ENCODE measurements at places on chromosomes 3 and 15.

DNA sequence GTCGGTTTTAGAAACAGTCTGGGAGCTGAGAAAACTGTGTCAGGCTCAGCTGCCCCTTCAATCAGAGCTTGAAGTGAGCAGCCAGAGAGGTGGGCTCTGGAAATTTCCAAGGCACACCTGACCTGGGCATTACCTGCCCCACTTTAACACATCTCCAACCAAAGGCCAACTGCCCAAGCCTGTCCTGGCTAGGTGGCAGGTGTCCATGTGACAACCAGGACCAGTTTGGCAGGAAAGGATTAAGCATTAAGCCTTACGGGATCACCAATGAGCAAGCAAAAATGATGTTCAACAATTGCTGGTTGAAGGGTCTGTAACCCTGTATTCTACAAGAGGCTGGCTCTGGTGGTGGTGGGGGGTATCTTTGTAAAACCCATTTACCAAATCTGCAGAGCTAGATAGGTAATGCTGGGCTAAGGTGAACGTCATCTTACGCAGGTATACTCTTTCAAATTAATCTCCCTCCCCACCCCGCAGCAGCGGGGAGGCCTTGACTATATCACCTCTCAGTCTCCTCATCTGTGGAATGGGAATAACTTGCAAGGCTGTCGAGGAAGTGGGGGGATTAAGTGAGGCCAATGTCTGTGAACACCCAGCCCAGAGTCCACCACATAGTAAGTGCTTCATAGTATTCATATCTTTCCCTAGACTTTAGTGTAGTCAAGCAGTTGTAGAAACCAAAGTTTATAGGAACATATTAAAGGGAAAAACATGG, 183.2 kb downstream of the MEGF11 start:
- DNase-seq: no peak

- DNase-seq: no peak
Observed at GRCh38 chr15:99590913-99591646, 25.3 kb downstream of the MEF2A start.

- DNase-seq: no peak
Observed at GRCh38 chr15:51842265-51842664, 12.8 kb downstream of the TMOD3 start.

DNA sequence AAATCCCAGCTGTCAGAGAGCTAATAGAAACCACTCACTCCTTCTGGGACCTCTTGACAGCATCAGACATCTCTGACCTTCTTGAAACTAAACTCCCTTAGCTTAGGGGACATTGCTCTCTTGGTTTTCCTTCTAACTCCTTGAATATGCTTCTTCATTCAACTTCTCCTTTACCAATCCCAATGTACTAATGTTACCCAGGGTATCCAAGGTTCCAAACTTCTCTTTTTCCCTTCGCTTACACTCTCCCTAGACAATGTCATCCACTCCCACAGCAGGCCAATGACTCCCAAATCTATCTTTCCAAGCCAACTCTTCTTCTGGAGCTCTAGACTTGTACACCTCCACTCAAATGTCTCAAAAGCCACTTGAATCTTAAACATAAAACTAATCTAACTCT, 14.6 kb downstream of the HEXA start:
- no peak for DNase-seq

DNA sequence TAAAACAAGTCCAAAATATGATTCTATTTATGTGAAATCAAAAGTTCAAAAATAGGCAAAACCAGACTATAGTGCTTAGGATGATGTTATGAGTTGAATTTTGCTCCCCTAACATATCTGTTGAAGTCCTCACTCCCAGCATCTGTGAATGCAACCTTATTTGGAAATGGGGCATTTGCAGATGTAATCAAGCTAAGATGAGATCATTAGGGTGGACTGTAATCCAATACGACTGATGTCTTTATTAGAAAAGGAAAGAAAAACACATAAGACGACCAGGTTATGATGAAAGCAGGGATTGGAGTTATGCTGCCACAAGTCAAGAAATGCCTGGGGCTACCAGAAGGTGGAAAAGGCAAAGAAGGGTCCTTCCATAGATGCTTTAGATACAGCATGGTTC, 110.5 kb upstream of the CCDC39 start:
- DNase-seq: no peak

GRCh38 chr3:108940568-108941263, 13.0 kb downstream of the GUCA1C start:
- no peak for DNase-seq

- no peak for DNase-seq
Observed at GRCh38 chr3:71964170-71964569, 179.2 kb upstream of the PROK2 start.

GRCh38 chr15:99473981-99474906, 91.5 kb upstream of the MEF2A start:
- no peak for DNase-seq

DNA sequence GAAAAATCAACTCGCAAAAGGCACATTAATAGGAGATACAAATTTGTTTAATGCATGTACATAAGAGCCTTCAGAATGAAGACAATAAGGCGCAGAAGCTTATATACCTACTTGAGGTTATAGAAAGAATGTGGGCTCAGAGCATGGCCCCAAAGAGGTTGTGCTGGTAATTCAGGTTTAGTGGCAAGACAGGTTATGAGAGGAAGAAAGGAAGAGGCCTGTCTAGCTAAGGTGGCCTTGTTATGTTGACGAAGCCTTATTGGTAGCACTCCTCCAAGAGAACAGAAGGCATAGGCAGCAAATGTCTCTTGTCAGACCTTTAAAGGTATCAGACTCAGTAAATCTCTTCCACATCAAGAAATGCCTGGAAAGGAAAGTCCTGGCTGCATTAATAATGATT, 290.8 kb downstream of the MCTP2 start:
- no peak for DNase-seq

- DNase-seq: no peak
Observed at GRCh38 chr15:74917676-74918075, 11.0 kb upstream of the FAM219B start.

- DNase-seq: no peak
Observed at GRCh38 chr15:30928076-30928475, 24.4 kb downstream of the FAN1 start.

GRCh38 chr15:64137226-64137833, 14.2 kb upstream of the SNX22 start:
- DNase-seq: peak; percentile 4

GRCh38 chr3:14110699-14111098, 14.0 kb downstream of the CHCHD4 start:
- no peak for DNase-seq

DNA sequence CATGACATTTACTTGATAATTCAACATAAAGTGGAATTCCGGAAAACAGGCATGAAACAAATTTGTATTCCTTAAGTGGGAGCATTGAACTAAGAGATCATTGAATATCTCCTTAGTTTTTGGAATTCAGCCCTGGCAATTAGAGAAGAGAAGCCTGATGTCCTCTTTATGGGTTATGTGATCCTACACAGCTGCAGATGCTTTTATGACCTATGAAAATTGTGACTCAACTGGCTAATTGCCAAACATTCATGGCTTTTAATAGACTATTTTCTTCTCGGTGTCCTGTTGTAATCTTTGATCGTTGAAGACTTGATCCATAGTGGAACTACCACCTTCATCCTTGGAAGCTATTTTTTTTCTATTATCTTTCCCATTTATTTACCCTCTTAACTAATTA, 46.1 kb downstream of the AGBL1 start:
- no peak for DNase-seq

GRCh38 chr15:65835447-65835846, 33.8 kb upstream of the RAB11A start:
- no peak for DNase-seq

GRCh38 chr15:70249616-70250015, 151.9 kb upstream of the TLE3 start:
- DNase-seq: no peak

- no peak for DNase-seq
Observed at GRCh38 chr15:66252685-66253417, 699 bp downstream of the MEGF11 start.

DNA sequence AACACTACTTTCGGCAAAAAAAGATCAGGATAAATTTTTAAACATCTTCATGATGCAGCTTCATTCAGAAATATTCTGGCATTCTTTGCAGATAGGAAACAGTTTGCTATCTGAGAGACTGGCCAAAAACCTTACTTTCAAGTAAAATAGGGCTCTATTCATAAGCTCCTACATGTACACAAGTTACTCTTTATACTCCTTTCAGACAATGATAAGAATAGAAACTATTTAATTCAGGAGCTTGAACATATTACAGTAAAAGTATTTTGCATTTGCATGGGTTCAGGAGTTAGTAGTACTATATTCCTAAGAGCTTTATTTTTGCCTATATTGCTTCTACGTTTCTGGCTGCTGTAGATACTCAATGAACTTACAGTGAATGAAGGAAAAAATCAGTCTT, 70.5 kb downstream of the PLOD2 start:
- DNase-seq: no peak

GRCh38 chr3:18499301-18499700, 74.2 kb upstream of the SATB1 start:
- peak; percentile 45 for DNase-seq

- no peak for DNase-seq
Observed at GRCh38 chr15:41233367-41233771, 2.3 kb downstream of the CHP1 start.

GRCh38 chr15:99315636-99316035, 64.4 kb downstream of the LRRC28 start:
- DNase-seq: no peak

DNA sequence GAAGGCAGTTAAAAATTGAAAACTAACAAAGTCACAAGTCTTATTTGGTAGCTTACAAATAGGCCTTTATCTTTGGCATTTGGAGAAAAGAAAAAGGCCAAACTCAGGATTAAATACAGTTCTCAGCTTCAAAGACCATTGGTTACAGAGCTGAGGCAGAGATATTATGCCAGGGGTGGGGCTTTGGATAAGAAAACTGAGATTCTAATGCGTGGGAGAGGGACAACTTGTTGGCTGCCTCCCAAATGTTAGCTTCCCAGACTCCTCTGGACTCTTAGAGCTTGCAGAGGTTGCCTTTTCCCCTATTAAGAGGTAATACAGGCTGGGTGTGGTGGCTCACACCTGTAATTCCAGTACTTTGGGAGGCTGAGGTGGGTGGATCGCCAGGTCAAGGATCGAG, 231.8 kb downstream of the SQOR start:
- DNase-seq: no peak

GRCh38 chr3:17399586-17399985, 342.8 kb downstream of the TBC1D5 start:
- no peak for DNase-seq

GRCh38 chr3:27677565-27677964, 44.6 kb downstream of the EOMES start:
- DNase-seq: no peak

DNA sequence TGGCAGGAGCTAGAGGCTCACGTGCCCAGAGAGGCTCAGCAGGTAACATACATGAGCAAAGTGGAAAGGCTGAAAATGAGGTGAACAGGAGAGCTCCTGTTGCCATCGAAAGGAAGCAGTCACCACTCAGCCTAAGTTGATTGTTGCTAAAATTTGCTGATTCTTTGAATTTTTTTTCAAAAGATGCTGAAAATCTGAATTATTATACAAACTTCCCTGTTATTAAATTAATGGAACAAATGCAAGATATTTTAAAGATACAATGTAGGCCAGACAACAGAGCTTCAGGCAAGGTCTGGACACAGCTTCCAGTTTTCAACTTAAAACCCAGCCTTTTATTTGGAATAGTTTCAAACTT, 151.3 kb downstream of the GHSR start:
- no peak for DNase-seq

All from Jurkat, Clone E6-1 (cell line).